Activated CD4-positive, alpha-beta T cell treated with anti-CD3 and anti-CD28 coated beads for 36 hours (primary cell): ENCODE measurements at places on chromosomes 1 and 21. TPM values are rescaled to one million over a fixed set of nuclear protein-coding genes. Genes with fewer than 3 reads are reported as not detected.

THEM5 gene
- total RNA-seq: not detected

TFF2 gene
- not detected for total RNA-seq

DNA sequence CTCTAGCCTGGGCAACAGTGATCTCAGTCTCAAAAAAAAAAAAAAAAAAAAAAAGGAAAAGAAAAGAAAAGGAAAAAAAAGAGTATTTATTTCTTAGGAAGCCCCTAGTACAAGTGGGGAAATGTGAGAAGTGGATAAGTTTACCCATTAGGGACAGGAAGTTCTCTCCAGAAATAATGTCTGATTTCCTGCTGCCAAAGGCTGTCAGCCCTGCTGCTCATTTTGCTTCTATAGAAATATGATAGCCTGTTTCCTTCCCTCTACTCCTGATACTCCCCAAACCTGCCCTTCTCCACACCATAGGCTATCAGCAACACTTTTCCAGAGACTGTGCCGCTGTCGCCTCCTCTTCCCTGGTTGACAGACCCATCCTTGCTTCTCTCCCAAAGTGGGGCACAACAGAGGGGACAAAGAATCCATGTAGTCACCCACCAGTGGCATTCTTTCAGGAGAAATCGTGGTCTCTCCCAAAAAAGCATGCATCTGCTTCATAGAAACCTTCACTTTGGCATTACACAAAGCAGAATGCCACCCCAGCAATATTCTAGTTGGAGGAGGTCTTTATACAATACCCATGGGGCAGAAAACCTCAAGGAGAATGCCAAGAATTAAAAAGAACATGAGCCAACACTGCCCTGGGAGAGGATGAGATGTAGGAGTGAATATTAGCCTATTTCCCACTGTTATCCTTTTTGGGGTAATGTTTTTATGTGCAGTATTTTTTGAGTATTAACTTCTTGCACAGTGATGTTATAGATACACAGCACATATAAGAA, 166.3 kb upstream of the NR5A2 start:
- no peak for DNase-seq

DNA sequence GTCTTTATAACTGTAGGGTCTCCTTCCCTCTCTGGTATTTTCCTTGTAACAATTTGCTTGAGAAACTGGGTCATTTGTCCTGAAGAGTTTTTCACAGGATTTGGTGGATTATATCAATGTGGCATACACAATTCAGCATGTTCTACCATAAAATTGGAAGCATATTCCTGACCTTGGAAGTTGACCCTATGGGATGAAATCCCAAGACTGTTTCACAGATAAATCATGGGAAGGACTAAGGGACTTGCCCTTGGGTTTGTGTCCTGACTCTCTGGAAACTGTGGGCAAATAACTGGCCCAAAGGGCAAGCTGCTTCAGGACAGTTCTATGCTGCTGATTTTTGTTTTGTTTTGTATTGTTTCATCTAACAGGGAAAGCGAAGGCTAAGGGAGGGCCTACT, 255.6 kb downstream of the TM2D1 start:
- no peak for DNase-seq

- DNase-seq: no peak
Observed at GRCh38 chr21:46195595-46196195, 11.4 kb upstream of the SPATC1L start.
